A549 treated with AZD2906 at 1 μM for 4 hours (cell line): ENCODE measurements at places on chromosomes 16 and 17. TPM values are rescaled to one million over a fixed set of nuclear protein-coding genes. Genes with fewer than 3 reads are reported as not detected.

The HAP1 gene
- total RNA-seq = 1.0 to 1.3 TPM (median 1.2 TPM) in 5 replicates

The KRT12 gene
- not detected in 5 replicates for total RNA-seq

The TMEM106A gene
- total RNA-seq = 1.0 to 1.3 TPM (median 1.1 TPM) in 5 replicates

The GPR139 gene
- not detected in 5 replicates for total RNA-seq

The CD79B gene
- 0.07 to 0.08 TPM in 2 of 5 replicates, not detected in the others for total RNA-seq

The MYL11 gene
- 0.27 to 0.84 TPM (median 0.45 TPM) in 4 of 5 replicates, not detected in the other for total RNA-seq

The GNG13 gene
- total RNA-seq = not detected in 5 replicates

The RNF166 gene
- total RNA-seq = 11.7 to 19.5 TPM (median 18.2 TPM) in 5 replicates

The MILR1 gene
- 1.3 to 2.1 TPM (median 1.5 TPM) in 5 replicates for total RNA-seq

The KIF22 gene
- 79.8 to 94.5 TPM (median 88.2 TPM) in 5 replicates for total RNA-seq

The HS3ST3A1 gene
- 0.17 to 0.61 TPM (median 0.49 TPM) in 5 replicates for total RNA-seq

The TMED6 gene
- 0.07 TPM in 1 of 5 replicates, not detected in the others for total RNA-seq

The CD300A gene
- total RNA-seq = 0.06 TPM in 1 of 5 replicates, not detected in the others

The TNP2 gene
- total RNA-seq = not detected in 5 replicates

The TPPP3 gene
- 8.4 to 16.1 TPM (median 13.5 TPM) in 5 replicates for total RNA-seq

The FAM117A gene
- 1.3 to 1.9 TPM (median 1.8 TPM) in 5 replicates for total RNA-seq

The SLC35G6 gene
- not detected in 5 replicates for total RNA-seq

The KRTAP16-1 gene
- not detected in 5 replicates for total RNA-seq

The CHTF18 gene
- 14.5 to 32.9 TPM (median 24.5 TPM) in 5 replicates for total RNA-seq

The CD300C gene
- 0.31 to 0.51 TPM (median 0.41 TPM) in 5 replicates for total RNA-seq

The CCDC200 gene
- total RNA-seq = not detected in 5 replicates

The KRT24 gene
- total RNA-seq = not detected in 5 replicates

The CES3 gene
- 2.1 to 2.9 TPM (median 2.4 TPM) in 5 replicates for total RNA-seq

The ABCC11 gene
- 0.05 to 0.25 TPM (median 0.08 TPM) in 5 replicates for total RNA-seq
